ENCODE measurements at places on chromosomes 12 and 14.
A peak's percentile ranks its signal among the peaks of the same experiment; 100 is the strongest.

- no peak for DNase-seq
These were observed 17.2 kb downstream of the NKX2-1 start for GRCh38 chr14:36502558-36503508.

- no peak for DNase-seq
These were observed 13.1 kb upstream of the SRSF5 start for GRCh38 chr14:69753860-69754259.

DNA sequence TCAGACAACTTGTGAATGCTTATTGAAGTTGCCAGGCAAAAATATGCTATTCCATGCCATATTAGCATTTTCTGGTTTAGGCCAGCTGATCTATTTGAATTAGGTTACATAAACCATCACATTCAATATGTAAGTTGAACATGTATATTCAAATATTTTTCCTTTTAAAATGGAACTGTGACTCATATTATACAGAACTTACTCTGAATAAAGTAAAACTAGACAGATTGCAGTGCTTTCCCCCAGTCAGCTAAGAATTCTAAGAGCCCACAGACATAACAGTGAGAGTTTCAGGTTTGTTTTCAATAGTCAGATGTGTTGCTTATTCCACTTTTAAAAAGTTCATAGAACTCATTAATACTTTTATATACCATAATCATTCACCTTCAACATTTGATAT is 119.8 kb downstream of the MGST1 start:
- DNase-seq = no peak

DNA sequence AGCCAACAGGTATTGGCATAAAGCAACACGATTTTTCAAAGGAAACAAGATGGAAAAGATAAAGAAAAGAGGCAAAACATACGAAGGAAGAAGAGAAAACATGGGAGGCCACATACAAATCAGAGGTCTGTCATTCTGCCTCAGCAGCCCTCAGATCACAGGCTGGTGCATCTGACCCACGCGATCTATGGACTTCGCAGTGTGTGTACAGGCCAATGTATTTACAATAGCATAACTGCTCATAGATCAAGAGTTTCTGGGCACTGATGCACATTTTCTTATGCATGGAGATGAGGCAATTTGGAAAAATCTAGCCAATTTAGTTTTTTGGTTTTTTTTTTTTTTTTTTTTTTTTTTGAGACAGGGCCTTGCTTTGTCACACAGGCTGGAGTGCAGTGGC is 245.4 kb downstream of the DUSP6 start:
- no peak for DNase-seq

DNA sequence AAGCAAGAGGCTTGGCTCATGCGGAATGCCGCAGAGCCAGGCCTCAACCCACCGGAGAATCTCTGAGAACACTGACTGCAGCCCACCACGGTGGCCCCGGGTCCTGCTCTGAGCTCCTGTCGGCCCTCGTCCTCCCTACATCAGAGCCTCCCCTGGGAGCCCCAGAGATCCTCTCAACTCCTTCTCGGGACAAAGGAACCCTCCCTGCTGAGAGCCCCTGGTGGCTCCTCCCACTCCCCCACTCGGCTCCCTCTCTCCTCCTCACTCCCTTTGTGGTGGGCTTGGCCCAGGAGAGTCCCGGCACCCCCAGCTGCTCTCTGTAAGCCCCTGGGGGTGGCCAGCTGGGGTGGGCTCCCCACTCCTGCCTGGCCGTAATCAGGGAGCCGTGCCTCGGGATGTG is 11.1 kb upstream of the INF2 start:
- DNase-seq = no peak

GRCh38 chr12:82964446-82964845 is 277.7 kb downstream of the TMTC2 start:
- DNase-seq = no peak

DNA sequence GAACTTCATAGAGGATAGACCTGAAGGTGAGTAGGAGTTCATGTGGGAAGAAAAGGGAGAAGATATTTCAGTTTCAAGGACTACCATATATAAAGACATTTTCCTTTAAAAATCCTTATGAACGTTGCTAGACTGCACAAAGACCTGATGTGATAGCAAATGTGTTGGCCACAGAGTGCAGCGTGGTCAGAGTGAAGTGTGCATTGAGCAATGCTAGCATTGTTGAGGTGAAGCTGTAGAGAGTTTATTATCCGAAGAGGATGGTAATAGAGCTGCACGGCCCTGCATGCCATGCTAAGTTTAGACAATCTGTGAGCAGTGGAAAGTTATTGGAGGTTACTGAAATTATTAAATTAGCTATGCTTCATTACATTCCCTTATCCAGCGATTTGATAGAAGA is 413.0 kb downstream of the CCDC91 start:
- no peak for DNase-seq

GRCh38 chr12:54386403-54387113 is 2.0 kb upstream of the ZNF385A start:
- DNase-seq = no peak

GRCh38 chr12:76123259-76124212 is 39.1 kb upstream of the NAP1L1 start:
- DNase-seq = no peak

- no peak for DNase-seq
These were observed 62.9 kb upstream of the EEA1 start for GRCh38 chr12:92992041-92992440.

GRCh38 chr12:52186118-52186840 is 5.5 kb downstream of the KRT80 start:
- DNase-seq = no peak

- no peak for DNase-seq
These were observed 49.6 kb downstream of the CALM1 start for GRCh38 chr14:90446405-90446804.

DNA sequence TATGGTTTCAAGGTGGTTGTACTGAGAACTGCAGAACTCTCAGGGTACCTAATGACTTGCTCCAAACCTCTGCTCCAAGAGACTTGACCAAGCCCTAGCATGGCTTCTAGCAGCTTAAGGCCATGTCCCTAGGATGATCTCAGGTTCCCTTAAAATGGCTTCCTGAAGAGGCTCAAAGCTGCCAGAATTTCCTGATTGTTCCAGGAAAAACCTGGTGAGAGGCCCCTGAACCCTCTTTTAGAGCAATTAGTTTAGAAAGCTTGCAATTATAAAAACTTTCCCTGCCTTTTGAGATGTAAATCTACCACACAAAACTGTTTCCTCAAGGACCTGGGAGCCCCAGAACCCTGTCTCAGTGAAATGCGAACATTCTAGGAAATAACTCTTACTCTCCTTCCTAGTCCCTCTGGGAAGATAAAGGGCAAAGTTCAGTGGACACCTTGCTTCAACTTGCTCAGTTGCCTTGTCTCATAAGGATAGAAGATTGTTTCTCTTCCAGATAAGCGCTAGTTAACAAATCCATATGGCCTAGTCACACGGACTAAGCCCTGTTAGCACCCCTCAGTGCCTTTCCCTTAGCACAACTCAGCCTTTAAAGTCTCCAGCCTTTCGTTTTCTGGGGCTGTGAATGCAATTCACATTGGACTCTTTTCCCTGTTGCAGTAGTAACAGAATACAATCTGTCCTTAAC is 2.5 kb downstream of the CMAS start:
- no peak for DNase-seq

GRCh38 chr12:99915251-99916082 is 69.3 kb downstream of the ANKS1B start:
- DNase-seq = no peak

- DNase-seq = no peak
These were observed 127.2 kb upstream of the DAAM1 start for GRCh38 chr14:59061292-59061691.

- no peak for DNase-seq
These were observed 146.4 kb upstream of the ARHGAP5 start for GRCh38 chr14:31930493-31931240.

DNA sequence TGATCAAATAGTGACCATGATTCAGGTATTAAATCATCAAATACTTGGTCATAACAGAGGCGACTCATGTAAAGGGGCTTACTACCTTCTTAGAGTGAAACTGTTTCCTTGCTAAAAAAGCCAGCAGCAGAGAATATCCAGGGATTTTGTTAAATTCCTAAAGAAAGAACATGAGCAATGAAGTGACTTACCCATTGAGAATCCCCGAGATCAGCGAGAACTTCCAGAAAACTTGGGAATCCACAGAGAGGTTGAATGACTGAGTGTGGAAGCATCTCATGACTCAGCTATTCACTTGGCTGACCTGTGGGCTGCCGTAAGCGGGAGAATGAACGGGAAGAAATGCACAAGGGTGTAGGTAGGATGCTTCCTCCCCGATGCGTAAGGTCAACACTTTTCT is 85.3 kb upstream of the KCNA1 start:
- no peak for DNase-seq

DNA sequence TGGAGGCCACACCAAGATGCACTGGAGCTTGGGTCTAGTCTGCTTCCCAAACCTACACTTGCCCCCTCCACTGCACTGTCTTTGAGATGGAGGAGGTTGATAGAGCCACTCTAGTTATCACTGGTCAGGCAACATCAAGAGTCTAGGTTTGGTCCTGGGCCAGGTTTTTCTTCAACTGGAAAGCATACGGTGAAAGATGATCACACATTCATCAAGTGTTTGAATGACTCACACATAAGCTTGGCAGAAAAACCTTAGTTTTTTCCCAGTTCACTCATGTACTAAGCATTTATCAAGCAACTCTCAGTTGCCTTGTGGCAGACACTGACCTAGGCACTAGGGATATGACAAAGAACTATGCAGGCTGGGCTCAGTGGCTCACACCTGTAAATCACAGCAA is 84.5 kb downstream of the PLEKHG3 start:
- no peak for DNase-seq

GRCh38 chr12:52975204-52975603 is 26.3 kb downstream of the KRT18 start:
- DNase-seq = no peak

- no peak for DNase-seq
These were observed 15.1 kb downstream of the CCDC177 start for GRCh38 chr14:69559581-69560011.

GRCh38 chr14:20278414-20278813 is 27.3 kb downstream of the TTC5 start:
- no peak for DNase-seq

GRCh38 chr14:95436354-95436753 is 80.1 kb downstream of the SYNE3 start:
- DNase-seq = no peak

DNA sequence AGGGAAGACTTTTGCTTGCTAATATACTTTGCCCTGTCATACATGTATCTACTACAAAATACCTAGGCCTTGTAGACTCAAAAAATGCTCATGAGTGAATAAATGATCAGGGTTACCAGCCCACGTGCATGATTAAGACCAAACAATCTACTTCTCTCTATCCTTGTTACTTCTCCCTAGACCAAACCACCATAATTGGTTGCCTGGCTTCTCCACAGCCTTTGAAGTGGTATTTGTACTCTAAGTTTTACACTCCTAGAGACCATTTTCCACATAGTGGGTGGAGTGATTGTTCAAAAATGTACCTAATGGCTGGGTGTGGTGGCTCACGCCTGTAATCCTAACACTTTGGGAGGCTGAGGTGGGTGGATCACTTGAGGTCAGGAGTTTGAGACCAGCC is 14.1 kb upstream of the RPS6KL1 start:
- no peak for DNase-seq

- DNase-seq = no peak
These were observed 13.2 kb downstream of the RASSF8 start for GRCh38 chr12:25971654-25972041.

GRCh38 chr12:3544296-3544965 is 53.4 kb downstream of the PRMT8 start:
- DNase-seq = no peak

DNA sequence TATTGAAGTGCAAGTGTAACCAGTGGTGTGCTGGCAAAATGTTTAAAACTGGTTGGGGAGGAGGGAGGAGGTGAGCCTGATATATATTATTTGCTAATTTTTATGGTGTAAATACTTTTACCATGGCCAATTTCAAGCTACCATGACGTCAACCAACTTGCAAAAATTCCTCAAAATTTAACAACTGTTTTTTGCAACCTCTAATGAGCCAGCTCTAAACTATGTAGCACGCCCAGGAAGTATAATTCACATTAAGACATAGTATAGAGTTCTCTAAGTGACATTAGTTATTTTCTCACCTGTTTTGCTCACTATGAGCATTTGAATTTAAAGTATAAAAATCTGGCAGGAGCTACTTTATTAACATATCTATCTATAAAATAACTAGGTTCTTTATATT is 41.4 kb downstream of the ATL1 start:
- DNase-seq = no peak

GRCh38 chr12:54987611-54988231 is 3.2 kb upstream of the TESPA1 start:
- DNase-seq = no peak

DNA sequence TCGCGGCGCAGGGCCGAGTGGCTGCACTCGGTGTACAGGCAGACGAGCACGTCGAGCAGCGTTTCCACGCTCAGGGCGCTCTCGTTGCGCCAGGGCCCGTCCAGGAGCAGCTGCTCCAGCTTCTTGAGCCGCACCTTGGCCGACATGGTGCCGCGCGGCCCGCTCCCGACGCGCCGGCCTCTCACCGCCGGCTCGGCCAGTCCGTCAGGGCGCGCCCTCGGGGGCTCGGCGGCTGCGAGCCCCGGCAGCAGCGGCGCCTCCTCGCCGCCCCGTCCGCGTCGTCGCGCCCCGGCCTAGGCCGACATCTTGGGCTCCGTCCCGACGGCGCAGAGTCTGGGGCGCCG is 349 bp downstream of the CDC42BPB start:
- DNase-seq = peak; percentile 13
